ENCODE measurements at places on chromosomes 5 and 9. TPM values are rescaled to one million over a fixed set of nuclear protein-coding genes. Genes with fewer than 3 reads are reported as not detected.

Gene GAS1
- total RNA-seq: 2.4 TPM

Gene PCDHB4
- 0.52 TPM for total RNA-seq

Gene HDHD3
- total RNA-seq: 41.2 TPM

Gene ENTREP1
- 3.5 TPM for total RNA-seq

Gene RASA1
- total RNA-seq: 18.4 TPM

Gene SPATA31C1
- not detected for total RNA-seq

Gene KLHL3
- 4.4 TPM for total RNA-seq

Gene CNTLN
- total RNA-seq: 2.5 TPM

Gene FAM174A
- total RNA-seq: 25.9 TPM

Gene F2RL2
- 0.20 TPM for total RNA-seq

Gene PRDM9
- total RNA-seq: not detected

Gene DBH
- not detected for total RNA-seq

Gene GCNT1
- total RNA-seq: 3.8 TPM

Gene ALDH1A1
- 3.3 TPM for total RNA-seq

Gene IFNA4
- not detected for total RNA-seq

Gene RNF183
- total RNA-seq: 4.2 TPM

Gene ARID3C
- total RNA-seq: not detected

Gene SMIM23
- not detected for total RNA-seq

Gene FGD3
- 2.1 TPM for total RNA-seq

Gene FREM1
- total RNA-seq: 0.20 TPM

Gene PCAT7
- total RNA-seq: not detected

Gene C6
- total RNA-seq: not detected

Gene CDHR2
- not detected for total RNA-seq

Gene MTRR
- total RNA-seq: 24.6 TPM

Gene CNTNAP3
- 8.5 TPM for total RNA-seq

Gene NTRK2
- total RNA-seq: 9.8 TPM
